ENCODE measurements at places on chromosomes 2 and 18.

GRCh38 chr2:46924038-46924437 lies 8.4 kb upstream of the MCFD2 start:
- no peak for DNase-seq

DNA sequence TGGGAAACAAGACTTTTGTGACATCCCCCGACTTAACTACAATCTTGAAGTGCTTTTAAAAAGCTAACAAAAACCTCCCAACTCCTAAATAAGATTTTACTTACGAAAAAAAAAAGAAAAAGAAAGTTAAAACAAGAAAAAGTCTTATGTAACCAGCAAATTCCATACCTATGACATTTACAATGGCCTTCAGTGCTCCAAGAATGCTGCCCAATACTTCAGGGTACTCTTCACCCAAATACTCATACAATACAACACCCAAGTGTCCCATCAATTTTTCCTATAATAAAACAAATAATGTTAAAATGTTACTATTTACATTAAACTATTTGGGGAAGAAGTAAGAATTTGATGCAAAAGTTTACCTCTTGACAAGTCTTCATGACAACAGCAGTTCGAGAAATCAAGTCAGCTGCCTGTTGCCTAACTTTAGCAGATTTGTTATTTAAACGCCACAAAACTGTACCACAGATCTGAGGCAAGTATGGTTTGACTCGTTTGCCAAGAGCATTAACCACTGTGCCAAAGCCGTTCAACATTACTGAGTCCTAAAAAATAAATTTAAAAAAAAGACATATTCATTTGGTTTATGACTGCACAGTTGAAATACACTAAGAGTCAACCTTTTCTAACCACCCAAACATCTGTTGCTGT lies 34.8 kb downstream of the SF3B1 start:
- DNase-seq: no peak

GRCh38 chr2:97731274-97732020 lies 18.1 kb downstream of the ZAP70 start:
- DNase-seq: no peak

GRCh38 chr2:238861766-238862315 lies 14.0 kb downstream of the TWIST2 start:
- no peak for DNase-seq

- no peak for DNase-seq
Measured at GRCh38 chr2:190837420-190837819, 43.2 kb upstream of the GLS start.

DNA sequence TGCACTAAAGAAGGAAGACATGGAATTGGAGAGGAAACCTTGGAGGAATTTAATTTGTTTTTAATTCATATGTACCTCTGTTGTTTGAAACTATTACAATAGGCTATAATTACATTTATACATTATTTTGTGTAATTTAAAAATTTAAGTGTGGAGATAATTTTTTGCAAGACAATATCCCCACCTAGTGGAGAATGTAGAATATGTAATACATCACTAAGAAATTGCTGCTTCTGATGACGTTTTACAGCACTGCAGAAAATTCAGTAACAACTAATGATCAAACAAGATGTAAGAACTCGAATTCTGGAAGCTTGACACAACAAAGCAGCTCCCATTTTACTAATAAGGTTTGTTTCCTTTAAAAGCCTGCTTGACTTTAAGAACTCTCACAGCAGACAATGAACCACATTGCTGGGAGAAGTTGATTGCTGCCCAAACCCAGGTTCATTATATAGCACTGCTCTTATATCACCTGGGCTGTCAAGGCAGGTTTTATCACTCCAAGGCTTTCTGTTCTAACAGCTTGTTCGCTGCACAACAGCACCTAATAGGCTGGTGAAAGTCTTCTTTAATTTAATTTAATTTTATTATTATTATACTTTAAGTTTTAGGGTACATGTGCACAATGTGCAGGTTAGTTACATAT lies 53.4 kb downstream of the THADA start:
- DNase-seq: no peak

DNA sequence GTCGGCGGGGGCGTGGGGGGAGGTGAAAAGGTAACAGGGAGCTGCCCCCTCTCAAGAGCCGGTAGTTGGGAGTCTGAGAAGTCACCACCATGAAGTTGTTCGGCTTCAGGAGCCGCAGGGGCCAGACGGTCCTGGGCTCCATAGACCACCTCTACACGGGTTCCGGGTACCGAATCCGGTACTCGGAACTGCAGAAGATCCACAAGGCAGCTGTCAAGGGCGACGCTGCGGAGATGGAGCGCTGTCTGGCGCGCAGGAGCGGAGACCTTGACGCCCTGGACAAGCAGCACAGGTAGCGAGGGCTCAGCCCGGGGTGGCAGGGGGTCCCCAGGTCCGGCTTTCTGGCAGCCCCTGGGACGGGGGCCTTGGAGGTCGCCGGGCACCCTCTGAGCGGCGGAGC lies 47.1 kb upstream of the ZNF519 start:
- no peak for DNase-seq

DNA sequence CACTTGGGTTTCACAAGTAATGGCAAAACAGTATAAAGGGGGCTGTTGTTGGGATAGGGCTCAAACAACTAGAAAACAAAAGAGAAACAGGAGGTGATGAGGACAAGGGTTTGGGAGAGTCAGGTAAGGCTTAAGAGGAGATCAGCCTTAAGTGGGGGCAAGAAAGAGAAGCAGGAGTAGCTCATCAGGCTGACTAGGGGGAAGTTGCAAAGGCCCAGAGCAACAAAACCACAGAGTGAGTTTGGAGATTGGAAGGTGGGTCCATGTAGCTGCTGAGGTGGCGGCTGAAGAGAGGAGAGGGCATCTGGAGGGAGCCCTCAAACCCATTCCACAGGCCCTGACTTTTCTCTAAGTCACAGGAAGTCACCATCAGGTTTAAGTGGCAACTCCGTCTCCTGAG lies 126.0 kb downstream of the MREG start:
- DNase-seq: no peak

- DNase-seq: no peak
Measured at GRCh38 chr2:142165790-142166189, 35.0 kb upstream of the LRP1B start.

- no peak for DNase-seq
Measured at GRCh38 chr2:43020990-43021669, 205.3 kb downstream of the ZFP36L2 start.

DNA sequence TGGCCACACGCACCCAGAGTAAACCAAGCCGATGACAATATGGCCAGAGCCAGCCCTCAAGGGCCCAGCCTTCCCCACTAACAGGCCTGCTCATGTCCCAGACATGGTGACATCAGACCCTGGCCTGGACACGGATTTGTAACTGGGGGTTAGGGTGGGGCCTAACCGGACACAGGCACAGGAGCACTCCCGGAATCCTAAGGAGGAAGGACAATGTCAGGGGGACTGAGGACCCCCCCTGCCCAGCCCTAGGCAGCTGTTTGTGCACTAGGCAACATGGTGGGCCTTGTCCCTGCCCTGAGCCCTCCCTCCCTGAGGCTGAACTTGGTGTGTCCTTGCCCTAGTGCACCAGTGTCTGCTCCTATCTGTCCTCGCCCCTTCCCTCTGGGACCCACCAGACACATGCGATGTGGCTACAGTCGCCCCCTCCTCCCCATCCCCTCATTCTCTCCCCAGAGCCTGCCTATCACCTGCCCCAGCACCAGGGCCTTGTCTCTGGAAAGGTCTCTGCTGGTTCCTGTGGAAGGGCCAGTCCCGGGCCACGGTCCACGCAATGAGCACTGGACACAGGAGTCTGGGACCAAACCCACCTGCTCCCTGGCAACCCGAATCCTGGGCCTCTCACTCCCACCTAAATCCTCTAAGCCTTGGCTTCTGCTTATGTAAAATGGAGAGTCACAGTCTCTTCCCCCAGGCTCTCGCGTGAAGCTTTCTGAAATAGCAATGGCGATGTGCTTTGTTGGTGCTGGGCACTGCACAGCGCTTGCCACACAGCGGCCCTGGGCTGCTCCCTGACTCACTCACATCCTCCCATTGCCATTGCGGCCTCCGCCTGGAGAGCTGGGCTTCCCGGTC lies 76.5 kb upstream of the RAB6C start:
- no peak for DNase-seq

GRCh38 chr2:238380336-238380735 lies 46.4 kb upstream of the ASB1 start:
- no peak for DNase-seq
